ENCODE measurements at places on chromosomes 2 and 18.

- ATAC-seq: no peak
Observed at GRCh38 chr2:174777347-174778084, 13.2 kb upstream of the CHRNA1 start.

- no peak for ATAC-seq
Observed at GRCh38 chr18:74480149-74480651, 16.0 kb upstream of the CNDP2 start.

GRCh38 chr2:213187833-213188532, 36.6 kb upstream of the IKZF2 start:
- no peak for ATAC-seq

DNA sequence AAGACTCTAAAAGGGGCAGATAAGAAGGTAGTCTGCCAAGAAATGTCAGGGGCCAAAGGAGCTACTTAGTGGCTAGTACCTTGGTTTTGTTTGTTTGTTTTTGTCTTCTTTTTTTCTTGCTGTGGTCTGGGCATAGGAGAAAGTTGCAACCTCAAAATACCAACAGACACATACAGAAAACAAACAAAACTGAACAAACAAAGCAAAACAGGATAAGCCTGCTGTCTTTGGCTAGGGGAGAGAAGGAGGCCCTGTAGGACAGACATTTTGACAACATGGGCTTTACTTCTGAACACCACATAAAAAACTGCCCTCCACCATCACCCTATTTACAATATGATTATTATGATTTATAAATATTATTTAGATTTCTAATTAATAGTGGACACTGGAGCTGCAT, 460.8 kb downstream of the PTH2R start:
- no peak for ATAC-seq

DNA sequence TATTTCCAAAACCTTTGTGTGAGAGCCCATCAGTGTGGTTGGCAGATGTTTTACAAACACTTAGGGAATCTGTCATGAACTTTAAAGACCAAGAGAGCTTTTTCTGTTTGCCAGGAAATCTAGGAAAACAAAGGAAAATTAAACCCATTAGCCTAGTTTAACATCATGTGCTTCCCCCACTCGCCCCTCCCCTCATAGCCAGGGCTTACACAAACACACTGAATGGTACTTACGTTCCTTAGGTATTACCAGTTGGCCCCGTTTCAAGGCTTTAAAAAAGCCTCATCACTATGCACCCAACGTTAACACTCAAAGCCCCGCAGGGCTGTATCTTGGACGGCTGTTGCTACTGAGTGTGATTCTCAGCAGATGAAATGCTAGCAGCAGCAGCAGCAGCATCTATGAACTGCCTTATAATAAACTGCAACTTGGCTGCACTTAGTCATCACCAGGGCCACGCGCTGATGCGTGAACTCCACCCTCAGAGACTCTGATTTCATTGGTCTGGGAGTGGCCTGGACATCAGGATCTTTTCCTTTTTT, 20.1 kb upstream of the TTC39C start:
- ATAC-seq: peak; percentile 30

GRCh38 chr2:71060871-71061270, 7.6 kb upstream of the NAGK start:
- ATAC-seq: no peak

DNA sequence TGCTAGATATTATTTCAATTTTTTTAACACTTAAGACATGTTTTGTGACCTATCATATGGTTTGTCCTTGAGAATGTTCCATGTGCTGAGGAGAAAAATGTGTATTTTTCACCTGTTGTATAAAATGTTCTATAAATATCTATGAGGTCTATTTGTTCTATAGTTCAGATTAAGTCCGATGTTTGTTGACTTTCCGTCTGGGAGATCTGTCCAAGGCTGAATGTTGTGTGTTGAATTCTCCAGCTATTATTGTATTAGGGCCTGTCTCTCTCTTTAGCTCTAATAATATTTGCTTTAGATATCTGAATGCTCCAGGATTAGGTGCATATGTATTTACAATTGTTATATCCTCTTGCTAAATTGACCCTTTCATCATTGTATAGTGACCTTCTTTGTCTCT, 144.1 kb downstream of the NYAP2 start:
- no peak for ATAC-seq

Data from activated CD4-positive, CD25-positive, alpha-beta regulatory T cell treated with anti-CD3 and anti-CD28 coated beads, Interleukin-2, amount 50 U/mL, for 24 hours (primary cell).